AG20443 (cell line): ENCODE measurements at places on chromosomes 11 and 22.
A peak's percentile ranks its signal among the peaks of the same experiment; 100 is the strongest.

- DNase-seq, result peak; percentile 45
Observed at GRCh38 chr22:21568347-21569075, 997 bp downstream of the UBE2L3 start.

- DNase-seq, result no peak
Observed at GRCh38 chr11:119691701-119692539, 37.1 kb downstream of the NECTIN1 start.

DNA sequence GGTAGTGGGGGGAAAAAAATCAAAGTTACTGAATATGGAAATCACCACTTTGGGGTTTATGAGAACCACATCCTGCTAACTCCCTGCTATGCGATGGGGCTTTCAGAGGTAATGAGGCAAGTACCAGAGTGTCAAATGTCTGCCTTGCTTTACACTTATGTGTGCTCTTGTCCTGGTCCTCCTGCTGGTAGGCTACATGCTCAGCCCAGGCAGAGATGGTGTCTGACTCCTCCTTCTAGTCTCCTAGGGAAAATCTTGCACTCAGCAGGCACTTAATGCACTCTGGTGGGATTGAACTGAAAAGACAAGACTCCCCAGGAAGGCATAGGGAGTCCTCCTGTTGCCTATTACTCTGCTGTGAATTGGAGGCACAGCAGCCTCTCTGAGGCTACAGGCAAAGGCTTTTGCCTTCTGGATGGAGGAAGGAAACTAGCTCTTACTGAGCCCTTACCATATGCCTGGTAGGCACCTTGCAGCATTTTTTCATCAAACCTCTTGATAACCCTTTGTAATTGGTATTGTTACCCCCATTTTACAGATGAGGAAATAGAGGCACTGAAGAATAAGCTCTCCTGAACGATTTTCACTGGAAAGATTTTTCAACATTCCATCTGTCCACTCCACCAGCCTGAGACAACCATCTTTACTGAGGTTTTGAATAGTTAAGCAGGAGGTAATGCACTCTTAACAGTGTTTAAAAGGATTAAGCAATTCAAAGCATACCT, 132.1 kb upstream of the PAX6 start:
- DNase-seq, result no peak

DNA sequence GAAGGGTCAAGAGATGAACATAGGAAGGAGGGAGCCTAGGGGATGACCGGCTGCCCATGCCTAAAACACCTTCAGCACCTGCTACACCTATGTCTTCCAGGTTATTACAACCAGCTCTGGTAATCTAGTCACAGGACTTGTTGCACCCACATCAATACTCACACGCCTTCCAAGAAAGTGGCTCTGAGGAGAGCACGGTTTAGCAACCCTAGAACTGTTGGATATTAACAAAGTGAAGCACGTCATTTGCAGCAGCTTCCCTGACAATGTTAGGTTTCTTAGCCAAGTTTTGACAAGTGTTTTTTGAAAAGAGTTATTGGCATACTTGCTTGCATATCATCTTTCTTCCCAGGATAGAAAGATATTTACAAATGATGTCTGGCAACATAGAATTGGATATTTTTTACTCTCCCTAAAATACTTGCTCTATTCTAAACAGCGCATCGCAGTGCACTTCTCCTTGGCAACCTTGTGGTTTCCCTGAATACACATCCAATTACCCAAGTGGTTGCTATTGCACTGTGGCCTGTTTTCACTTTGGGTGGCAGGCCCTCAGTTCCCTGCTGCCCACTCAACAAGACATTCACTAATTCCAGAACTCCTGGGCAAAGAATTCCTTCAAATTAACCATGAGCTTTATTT, 94.3 kb upstream of the ARHGAP42 start:
- DNase-seq, result no peak
